Posterior cingulate gyrus (tissue), 11 donors: ENCODE measurements at places on chromosomes 7 and 10.

GRCh38 chr7:12572941-12573575, 2.5 kb downstream of the SCIN start:
- DNase-seq = no peak

DNA sequence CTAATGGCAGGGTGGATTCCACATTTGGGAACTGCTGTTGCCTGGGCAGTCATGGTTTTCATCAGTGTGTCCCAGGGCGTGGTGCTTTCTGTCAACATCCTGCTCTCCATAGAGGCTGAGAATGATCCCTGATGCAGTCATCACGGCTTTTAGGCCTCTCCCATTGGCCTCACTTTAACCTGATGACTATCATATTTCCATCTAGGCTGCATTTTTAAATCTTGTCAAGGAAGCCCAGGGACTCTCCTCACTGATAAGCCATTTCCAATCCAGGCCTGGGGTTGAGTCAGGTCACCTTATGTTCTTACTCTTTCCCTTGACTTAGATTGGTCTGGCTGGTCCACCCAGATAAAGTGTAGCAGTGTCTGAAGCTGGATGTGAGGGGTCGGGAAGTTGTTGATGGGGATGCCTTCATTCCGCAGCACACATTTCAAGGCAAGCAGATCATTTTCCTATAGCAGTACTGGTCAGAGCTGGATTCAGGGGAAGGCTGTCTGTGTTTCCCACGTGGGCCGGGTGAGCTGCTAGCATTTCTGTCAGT, 177.0 kb downstream of the AUTS2 start:
- no peak for DNase-seq

- no peak for DNase-seq
Measured at GRCh38 chr7:121531175-121532070, 135.3 kb upstream of the FAM3C start.

DNA sequence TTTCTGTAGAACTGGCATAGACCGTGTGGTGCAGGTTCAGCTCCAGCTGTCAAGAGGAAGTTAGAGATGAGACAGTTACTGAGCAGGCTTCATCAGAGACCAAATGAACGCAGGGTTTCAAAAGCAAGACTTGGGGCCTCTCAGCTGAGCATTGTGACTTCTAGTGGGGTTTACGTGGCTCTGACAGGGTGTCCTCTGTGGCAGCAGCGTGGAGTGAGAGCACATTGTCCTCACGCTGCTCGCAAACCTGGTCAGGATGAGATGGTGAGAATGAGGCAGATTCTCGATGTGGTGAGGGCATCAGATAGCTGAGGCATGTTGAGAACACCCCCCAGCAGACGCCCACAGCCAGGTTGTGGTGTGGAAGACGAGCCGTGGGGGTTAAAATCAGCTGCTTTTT, 126.0 kb downstream of the DNAJB6 start:
- no peak for DNase-seq

DNA sequence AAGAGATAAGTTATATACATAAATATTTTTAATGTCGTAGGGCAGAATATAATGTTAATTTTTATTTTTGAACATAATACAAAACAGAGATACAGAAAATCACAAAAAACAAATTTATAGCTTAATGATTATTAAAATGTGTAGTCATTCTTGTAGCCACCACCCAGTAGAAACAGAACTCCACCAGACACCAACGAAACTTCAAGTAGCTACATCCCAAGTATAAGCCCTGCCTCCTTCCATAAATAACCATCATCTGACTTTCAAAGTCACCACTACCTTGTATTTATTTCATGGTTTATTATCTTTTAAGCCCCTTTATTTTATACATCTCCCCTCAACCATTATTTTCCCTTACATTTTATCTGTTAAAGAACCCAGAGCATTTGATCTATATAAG, 111.9 kb upstream of the ZWINT start:
- no peak for DNase-seq

DNA sequence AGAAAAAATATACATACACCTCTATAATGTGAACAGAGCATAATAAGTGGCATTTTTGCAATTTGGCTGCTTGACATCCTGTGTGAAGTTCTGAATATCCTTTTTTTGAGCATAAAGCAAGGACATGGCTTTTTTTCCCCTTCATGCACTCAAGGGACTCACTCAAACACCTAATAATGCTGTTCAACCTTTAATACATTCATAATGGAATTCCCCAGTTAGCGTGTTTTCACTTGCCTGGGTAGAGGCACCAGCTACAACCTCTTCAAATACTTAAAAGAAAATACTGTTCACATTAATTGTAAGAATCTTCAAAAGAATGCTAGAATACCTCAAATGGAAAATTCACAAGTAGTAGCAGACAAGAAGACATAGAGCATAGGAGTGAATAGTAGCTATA, 316.8 kb downstream of the PCDH15 start:
- no peak for DNase-seq

GRCh38 chr10:110013630-110014293, 6.0 kb downstream of the ADD3 start:
- DNase-seq = no peak

- DNase-seq = no peak
Measured at GRCh38 chr10:43160921-43161255, 22.6 kb downstream of the CSGALNACT2 start.

DNA sequence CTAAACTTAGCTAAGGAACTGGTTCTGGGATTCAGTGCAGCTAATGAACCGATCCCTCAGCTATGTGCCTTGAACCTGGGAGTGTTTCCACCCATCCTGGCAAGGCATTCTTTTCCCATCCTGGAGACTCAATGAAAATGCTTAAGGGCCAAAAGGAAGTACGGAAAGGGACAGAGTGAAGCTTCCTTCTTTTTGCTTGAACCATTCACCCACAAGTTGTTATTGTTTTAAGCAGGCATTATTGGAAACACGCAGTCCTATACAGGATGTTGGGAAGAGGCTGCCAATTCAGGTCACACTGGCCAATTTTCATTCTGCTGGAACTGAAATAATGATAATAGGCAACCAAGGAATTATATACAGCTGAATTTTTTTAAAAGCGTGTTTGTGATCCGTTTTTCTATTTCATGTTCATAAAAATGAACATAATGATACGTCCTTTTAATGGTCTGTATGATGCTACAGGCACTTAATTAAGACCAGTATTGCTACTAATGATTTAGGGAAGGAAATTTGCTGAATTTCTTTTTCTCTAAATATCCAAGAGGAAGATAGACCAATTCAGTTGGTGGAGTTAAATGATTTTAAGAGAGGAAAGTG, 57.8 kb upstream of the FZD1 start:
- DNase-seq = no peak

GRCh38 chr10:132899751-132900065, 42.7 kb downstream of the CFAP46 start:
- no peak for DNase-seq

DNA sequence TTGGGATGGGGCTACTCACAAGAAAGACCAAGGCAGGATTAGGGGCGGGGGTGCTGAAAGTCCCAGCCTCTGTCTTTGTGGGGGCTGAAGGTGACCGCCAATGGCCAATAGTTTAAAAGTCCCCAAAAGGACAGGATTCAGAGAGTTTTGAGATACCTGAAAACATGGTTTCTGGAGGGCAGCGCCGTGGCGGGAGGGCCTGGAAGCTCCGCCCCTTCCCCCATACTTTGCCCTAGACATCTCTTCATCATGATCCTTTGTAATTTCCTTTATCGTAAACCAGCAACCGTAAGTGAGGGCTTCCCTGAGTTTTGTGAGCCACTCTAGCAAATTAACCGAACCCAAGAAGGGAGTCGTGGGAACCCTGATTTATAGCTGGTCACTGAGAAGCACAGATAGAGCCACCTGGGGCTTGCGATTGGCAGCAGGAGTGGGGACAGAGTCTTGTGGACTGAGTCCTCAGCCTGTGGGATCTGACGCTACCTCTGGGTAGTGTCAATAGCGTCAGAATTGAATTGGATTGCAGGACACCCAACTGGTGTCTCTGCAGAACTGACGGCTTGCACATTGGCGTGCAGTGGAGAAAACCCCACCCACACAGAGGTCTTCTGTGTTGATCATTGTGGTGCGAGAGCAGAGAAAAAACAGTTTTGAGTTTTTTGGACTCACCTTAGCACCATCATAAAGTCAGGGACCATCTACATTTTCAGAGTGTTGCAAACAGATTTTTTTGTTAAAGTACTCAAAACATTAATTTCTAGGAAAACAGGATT, 169.3 kb downstream of the USP6NL start:
- no peak for DNase-seq

DNA sequence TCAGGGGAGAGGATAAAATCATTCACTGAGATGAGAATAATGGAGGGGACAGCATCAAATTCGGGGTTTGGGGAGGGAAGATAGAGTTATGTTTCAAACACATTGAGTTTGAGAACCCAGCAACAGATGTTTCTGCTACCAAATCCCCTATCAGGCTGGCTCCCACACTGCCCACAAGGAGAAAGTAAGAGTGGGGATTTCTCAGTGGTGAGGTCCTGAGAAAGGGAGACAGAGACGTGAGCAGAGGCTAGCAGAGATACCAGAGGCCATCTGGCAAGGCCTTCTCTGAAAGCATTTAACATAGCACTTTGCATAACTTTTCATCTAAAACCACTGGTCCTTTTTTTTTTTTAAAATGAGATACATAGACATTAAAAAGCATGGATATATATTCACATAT, 7.8 kb upstream of the SLF2 start:
- no peak for DNase-seq

DNA sequence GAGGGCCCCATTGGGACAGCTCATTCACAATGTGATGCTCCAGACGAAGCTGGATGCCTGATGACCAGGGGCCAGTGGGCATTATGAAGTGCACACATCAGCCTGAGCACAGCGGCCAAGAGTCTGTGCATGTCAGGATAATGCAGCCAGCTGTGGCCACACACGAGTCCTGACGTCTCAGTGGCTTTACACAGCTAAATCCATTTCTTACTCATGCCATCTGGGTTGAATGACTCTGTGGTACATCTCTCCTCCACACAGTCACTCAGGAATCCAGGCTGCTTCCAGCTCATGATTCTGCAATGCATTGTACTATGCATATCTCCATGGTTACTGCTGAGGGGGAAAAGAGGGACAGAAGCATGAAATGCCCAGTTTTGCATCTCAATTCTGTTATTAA, 123.6 kb downstream of the PRLHR start:
- DNase-seq = no peak

DNA sequence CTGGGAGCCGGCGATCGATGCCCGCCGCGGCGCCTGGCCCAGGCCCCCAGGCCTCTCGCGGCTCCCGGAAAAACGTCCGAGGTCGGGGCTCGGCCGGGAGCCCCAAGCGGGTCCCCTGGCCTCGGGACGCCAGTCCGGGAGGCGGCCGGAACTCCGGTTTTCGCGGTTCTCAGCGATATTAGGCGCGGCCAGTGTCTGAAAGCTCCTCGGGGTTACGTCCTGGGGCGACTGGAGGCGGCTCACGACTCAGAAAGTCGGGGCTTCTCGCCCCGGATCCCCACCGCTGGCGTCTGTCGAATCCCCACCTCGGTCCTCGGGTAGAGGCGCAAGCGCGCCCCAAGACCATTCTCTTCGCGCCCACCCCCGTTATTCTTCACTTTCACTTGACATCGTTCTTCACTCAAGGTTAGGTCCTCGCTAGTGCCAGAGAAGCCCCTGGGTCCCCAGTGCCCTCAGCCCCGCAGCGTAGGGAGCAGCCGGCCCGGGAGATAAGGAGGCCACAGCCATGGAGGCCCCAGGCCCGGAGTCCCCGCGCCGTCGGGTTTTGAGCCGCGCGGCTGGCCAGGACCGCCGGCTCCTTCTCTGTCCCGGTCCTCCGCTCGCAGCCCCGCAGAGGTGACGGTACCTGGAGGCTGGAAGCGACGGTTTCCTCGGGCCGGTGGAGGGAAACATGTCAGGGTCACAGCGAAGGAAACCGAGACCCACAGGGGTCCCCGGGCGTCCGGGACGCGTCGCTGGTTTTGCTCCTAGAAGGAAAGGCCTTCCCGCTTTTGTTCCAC, 35.2 kb upstream of the EBLN1 start:
- peak; percentile 77 for DNase-seq

DNA sequence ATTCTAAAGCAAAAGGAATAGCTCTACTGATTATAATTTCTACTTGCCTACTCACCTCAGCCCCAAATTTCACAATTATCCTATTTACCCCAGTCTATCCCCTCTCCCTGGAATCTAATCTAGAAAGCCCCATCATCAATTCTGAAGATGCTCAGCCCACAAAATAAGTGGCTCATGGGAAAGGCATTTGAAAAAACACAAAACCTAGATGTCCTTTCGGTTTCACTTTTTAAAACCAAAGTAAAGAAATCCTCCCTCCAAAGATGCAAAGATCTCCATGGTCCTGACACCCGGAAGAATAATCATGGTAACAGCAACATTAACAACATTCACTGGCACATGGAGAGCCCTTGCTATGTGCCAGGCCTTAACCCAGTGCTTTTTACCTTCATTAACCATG, 224.8 kb downstream of the FGFR2 start:
- no peak for DNase-seq

DNA sequence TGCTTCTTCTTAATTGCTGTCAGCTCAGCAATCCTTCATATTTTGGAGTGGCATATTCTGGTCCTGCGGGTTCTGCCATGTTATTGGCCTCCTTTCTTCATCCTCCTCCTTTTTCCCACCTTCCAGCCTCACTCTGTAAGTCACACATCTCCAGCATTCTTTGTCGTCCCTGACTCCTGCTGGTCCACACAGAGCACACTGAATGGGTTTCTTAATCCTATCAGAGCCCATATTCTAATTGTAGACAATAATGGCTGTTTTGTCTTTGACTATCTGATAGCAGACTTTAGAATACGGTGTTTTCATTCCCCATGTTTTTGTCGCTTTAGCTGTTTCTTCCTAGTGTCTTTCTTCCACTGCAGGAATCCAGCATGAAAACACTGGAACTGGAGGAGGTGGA, 389.6 kb downstream of the REEP3 start:
- no peak for DNase-seq

DNA sequence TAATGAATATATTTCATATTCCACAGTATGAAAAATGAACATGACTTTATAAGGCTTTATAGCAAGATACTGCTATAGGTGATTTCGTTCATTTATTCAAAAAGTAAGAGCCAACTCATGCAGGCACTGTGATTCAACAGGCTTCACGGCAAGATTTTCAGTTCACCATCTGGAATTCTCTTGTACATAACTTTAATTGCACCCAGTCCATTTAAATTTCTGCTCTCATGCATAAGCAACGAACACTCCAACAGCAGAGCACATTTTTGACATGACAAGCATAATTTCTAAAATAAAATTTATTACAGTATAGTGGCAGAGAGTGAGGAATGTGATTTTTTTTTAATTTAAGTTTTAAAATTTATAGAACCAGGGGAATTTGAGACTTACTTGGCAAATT, 436.1 kb downstream of the PHTF2 start:
- no peak for DNase-seq
